Upper lobe of left lung (tissue), 6 donors: ENCODE measurements at places on chromosomes 3 and 15. TPM values are rescaled to one million over a fixed set of nuclear protein-coding genes. Genes with fewer than 3 reads are reported as not detected.

DNA sequence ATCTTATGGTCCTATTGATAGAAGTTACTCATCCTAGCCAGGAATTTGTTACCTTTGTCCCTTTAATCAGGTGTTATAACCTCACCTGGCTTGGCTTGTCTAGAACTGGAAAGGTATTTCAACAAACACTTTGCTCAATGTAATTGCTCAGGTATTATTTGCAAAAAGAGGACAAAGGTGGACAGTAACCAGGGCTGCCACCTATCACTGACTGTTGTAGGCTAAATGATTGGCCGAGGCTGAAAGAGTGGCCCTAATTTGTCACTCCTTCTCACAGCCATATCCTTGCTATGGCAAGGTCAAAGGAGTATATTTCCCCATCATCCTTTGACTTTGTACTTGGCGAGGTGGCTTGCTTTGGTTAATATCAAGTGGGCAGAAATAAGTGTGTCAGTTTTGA lies 2.7 kb upstream of the SELENOS start:
- DNase-seq = no peak

DNA sequence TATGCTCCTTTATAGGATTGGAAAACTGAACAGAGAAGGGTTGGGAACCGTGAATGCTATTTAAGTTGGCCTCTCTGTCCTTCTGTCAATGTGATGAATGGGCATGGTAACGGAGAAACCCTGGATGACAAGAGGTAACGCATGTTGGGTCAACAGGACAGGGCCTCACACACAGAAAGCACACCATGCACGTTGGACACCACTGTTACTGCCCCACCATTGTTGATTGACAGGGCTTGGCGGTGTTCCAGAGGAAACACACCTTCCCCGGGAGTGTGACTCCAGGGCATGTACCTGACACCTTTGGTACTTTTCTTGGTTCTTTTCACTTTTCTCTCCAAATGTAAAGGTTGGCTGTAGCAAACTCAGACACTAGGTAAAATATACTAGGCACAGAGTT lies 548.5 kb downstream of the OCA2 start:
- DNase-seq = no peak

DNA sequence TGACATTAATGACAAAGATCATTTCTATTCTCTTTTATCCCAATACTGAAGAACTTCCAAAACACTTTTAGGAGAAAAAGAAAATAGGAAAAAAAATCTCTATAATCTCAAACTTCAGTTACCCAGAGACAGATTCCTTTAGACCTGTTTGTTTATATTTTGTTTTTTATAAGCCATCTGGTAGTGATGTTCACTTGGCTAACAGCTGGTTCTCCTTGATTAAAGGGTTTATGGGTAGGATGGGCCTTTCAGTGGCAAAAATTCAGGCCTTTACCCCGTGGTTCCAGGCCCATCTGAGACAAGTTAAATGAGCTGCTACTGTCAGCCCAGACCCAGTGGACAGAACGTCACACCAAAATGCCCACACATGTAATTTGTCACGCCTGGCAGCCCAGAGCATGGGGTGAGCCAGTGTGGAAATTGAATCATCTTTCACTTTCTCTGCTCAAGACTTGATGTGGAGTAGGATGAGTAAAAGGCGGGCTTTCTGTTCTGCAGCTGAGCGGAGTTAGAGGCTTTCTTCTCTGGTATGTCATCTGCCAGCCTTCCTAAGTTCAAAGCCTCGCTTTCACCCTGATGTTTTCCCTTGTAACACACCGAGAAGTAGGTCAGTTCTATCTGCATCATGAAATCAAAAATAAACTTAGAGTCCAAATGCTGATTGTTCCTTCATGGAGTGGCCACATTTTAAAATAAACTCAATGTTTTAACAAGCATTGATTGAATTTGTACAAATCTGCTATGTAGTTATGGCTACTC lies 62.5 kb upstream of the SKOR1 start:
- no peak for DNase-seq

GRCh38 chr3:186097663-186098451 lies 11.0 kb downstream of the ETV5 start:
- DNase-seq = peak; percentile 42

GRCh38 chr3:72437661-72438406 lies 410.4 kb downstream of the SHQ1 start:
- no peak for DNase-seq

GRCh38 chr3:166531730-166532129 lies 694.5 kb upstream of the BCHE start:
- no peak for DNase-seq

DNA sequence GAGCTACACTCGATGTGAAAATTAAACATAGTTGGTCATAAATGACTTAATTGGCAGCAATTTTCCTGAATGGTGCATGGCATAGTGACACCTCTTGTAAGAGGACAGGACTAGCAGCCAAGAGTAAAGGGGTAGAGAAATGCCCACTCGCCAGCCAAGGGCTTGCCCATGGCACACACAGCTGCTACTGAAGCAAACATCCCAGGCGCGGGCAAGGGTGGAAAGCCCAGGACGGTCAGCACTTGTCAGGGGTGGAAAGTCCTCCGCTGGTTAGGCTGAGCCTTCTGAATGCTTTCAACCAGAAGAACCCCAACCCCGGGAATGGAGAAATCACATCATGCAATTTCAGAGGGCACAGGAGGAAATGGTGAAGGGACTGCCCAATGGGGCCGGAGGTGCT lies 31.6 kb downstream of the BDH1 start:
- DNase-seq = no peak

- DNase-seq = no peak
Measured at GRCh38 chr3:123653221-123653682, 68.4 kb upstream of the HACD2 start.

GRCh38 chr15:65289261-65289854 lies 2.7 kb upstream of the PARP16 start:
- no peak for DNase-seq

DNA sequence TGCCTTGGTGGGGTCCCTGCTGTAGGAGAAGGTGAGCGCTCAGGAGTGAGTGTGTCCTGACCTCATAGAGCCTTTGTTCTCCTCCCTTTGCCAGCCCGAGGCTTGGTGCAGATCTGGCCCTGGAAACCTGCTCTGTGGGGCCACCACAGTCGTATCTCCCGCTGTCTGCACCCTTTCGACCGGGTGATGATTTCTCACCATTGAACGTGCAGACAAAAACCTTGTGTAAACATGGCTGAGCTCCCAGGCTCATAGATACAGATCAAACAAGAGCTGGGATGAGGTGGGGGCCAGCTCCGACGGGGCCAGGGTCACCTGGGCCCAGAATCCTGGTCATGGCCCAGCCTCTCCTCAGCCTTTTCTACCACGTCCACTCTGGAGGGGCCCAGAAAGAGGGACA lies 34.6 kb upstream of the ESYT3 start:
- no peak for DNase-seq

Gene MKRN3
- total RNA-seq = 2.1 TPM

Gene SEMA7A
- total RNA-seq = 7.1 TPM

Gene HYAL2
- total RNA-seq = 321 TPM

Gene NFKBIZ
- total RNA-seq = 143 TPM

Gene GRAMD1C
- 4.0 TPM for total RNA-seq

Gene ABTB1
- total RNA-seq = 262 TPM

Gene TNFAIP8L3
- 7.2 TPM for total RNA-seq

Gene SLC6A1
- total RNA-seq = 0.78 TPM

Gene ULK3
- total RNA-seq = 158 TPM

Gene NOX5
- total RNA-seq = 0.77 TPM

Gene CLDN18
- 497 TPM for total RNA-seq
